ENCODE measurements at places on chromosomes 4 and X.

DNA sequence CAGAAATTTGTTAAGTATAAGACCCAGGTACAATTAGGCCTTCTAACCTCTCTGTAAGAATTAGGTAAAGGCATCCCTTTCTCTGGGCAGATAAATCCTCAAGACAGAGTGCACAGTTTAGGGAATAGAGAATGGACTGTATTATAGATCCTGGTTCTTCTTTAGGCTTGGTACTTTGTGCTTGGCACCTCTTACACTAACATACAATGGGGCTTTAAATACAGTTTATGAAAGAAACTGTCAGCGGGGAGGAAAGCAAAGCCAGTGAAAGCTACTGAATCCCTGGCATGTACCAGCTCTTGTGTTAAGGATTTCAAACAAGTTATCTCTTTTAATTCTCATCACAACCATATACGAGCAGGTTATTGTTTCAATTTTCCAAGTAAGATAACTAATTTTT, 1350.0 kb downstream of the ADGRL3 start:
- no peak for DNase-seq

DNA sequence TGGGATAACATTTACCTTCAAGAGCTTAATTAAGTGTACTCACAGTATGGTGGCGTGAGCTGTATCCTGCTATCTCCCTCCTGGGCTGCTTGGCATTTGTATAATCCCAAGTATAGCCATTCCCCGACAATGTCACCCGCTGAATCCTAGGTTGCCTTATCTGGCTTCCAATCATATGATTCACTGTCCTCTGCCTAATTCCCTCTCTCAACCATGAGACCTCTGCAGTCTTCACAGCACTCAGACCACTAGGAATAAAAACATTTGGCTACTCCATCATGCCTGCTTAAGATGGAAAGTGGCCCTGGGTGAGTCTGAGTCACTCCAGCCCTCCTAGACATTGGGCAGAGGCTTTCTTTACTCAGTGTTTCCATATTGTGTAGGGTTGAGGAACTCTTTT, 28.9 kb upstream of the WDFY3 start:
- no peak for DNase-seq

- peak; percentile 38 for DNase-seq
These were observed 68.8 kb upstream of the BCOR start for GRCh38 chrX:40166582-40166981.

- no peak for DNase-seq
These were observed 626 bp upstream of the CEP135 start for GRCh38 chr4:55947912-55948725.

DNA sequence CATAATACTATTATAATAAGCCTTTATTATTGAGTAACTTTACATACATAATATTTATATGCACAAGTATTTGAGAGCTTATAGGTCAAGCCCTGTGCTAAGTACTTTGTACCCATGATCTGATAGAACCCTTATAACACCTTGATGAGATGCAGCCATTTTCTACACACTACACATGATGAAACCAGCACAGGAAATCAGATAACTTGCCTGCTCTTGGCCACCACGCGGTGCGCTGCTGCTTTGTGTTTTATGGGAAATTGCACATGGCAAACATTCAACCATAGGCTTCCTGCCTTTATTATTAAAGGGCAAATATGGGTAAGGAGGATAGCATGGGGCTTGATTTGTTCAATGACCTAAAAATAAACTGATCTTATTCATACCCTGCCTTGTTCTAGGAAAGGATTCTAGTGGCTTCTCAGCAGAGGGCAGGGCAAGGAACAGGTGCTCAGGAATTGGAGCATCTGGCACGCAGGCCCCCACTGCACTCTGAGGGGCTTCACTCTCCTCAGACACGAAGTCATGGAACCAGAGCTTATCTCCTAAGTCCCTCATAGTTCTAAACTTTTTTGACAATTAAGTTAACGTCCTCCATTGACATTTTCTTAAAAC, 31.6 kb upstream of the NAP1L5 start:
- DNase-seq: no peak

DNA sequence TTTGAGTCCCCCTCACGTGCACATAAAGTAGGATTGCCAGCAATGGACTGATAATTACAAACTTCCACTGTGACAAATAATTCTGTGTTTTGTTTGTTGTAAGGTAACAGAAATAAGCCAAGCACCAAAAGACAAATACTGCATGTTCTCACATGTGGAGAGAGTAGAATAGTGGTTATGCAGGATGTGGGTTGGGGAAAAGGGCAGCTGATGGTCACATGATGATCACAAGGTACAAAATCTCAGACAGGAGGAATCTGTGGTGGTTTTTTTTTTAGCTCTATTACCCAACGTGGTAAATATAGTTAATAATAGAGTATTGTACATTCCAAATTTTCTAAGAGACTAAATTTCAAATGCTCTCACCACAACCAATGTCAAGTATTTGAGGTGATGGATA, 182.3 kb downstream of the BANK1 start:
- no peak for DNase-seq

DNA sequence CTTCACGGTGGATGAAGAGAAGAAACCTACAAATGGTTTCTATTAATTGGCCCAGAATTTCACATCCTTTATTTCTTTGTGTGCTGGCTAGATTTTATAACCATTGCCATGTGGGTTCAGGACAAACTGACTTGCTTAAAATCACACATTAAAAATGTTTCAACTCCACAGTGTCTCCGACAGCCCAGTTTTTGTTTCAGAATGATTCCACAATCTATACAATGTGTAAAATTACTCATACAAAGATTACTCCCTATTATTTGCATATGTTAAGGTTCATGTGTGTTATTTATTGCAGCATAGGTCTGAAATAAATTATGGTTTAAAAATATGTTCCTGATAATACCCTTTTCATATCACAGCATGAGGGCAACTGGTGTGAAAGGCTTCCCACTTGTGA, 20.6 kb downstream of the DCHS2 start:
- DNase-seq: no peak

DNA sequence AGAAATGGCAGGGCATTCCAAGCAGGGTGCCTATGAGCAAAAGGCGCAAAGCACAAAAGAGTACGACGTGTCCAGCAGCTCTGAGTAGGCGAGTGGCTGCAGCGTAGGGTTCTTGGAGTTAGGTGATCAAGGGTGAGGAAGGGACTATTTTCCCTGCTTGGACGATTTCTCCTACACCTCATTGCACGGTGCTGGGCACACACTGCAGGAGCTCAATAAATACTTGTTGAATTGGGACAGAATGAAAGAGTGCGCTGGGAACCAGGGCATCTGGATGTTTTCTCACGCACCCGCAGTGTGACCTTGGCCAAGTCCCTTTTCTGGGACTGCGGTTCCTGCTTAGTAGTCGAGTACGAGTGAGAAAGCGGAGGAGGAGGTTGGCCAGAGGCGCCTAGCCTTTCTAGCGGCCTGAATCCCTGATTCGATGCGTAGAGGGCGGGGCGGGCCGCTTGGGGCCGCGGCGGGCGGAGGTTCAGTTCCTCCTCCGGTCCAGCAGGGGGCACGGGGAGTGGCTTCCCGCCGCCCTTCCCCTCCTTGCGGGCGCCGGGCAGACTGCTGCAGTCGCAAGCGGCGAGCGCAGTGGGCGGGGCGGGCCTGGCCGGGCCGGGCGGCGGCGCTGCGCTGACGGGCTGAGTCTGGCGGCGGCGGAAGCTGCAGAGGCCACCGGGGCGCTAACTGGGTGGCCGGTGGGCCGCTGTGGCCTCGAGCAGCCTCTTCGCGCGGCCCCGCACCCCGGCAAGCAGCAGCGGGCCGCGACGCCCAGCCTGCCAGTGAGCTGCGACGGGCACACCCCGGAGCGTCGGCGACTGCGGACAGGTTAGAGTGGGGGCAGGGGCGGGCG, at the start of gene FAM199X:
FAM199X (plus strand) TSS at position 560 of the 841 bp plus-strand sequence. CDS start 333 bp downstream, outside the sequence.
- peak; percentile 95 for DNase-seq

GRCh38 chrX:135707880-135708279, 5.6 kb upstream of the CT45A1 start:
- no peak for DNase-seq

- DNase-seq: no peak
These were observed 178.4 kb upstream of the GPRIN3 start for GRCh38 chr4:89486042-89486441.

GRCh38 chr4:8039290-8039689, 99.6 kb upstream of the AFAP1 start:
- DNase-seq: no peak

GRCh38 chrX:134735015-134735414, 76.7 kb upstream of the PLAC1 start:
- DNase-seq: no peak

DNA sequence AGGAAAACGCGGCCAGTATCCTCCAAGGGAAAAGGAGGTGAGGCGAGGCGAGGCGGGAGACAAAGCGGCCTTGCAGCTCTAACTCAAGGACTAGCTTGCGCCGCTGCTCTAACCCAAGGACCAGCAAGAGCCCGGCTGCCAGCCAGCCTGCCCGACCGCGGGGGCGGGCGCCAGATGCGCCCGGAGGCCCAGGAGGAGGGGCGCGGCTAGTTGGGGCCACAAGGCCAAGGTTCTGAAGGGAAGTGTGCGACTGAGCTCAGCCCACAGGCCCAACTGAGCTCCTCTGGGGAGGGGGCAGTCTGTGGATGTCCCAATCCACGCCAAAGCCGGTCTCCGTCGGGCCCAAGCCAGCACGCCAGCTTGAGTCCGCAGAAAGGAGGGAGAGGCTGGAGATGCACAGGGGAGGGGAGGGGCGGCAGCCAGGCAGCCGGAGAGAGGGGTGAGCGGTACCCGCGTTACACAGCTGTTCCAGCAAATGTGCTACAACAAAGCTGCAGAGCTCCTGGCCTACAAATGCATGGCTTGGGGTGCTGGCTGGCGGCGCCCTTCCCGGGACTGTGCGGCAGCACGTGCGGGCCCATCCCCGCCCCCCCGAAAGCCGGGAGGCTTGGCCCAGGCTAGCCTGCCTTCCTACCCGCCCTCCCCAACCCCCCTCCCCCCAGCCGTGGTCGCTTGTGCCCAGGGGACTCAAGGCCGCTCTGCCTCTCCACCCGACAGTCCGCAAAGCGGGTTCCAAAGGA, 637 bp downstream of the AMER1 start:
- DNase-seq: no peak

- DNase-seq: no peak
These were observed 12.2 kb upstream of the ZNF280C start for GRCh38 chrX:130280901-130281300.

DNA sequence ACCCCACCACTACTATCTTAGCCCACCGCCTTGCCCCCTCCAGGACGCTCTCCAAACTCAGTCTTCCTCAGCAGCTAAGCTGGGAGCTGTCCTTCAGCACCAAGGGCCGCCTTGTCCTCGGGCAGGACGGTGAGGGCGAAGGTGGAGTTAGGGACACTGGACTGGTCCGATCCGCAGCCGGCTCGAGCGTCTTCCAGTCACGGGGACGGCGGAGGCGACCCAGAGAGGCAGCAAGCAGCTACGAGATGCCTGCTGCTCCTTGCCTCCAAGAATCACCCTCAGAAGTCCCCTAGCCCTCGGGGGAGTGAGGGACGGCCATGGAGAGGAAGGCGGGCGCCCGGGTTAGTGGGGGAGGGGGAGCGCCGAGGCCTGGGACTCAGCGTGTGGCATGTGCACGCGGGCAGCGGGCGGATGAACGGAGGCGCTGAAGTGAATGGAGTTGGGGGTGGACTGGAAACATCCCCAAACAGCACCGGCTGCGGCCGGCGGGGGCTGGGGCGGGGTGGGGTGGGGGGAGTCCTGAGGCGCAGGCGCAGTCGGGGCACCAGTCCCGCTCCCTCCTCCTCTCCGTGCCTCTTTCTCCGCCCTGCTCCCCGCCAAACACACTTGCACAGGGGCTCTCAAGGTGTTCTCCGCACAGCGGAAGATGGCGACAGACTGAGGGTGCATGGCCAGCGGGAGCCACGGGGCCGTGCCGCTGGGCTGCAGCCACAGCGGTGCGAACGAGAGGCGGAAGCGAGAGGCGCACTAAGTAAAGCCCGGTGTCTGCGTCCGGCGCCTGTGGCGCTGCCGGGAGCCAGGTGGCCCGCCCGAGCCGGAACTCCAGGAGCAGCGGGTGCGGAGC, at the start of gene NALF2:
NALF2 (plus strand) TSS at position 545 of the 844 bp plus-strand sequence. CDS start 957 bp downstream, outside the sequence.
- no peak for DNase-seq

GRCh38 chr4:53688186-53688790, 97.0 kb upstream of the LNX1 start:
- DNase-seq: no peak

- DNase-seq: peak; percentile 68
These were observed 107.3 kb downstream of the ADRA2C start for GRCh38 chr4:3873408-3874027.
